ENCODE measurements at places on chromosomes 3 and 15. TPM values are rescaled to one million over a fixed set of nuclear protein-coding genes. Genes with fewer than 3 reads are reported as not detected.

Gene CLDN1
- total RNA-seq, result 37.4 TPM

GRCh38 chr3:122766430-122766829, 27.2 kb downstream of the HSPBAP1 start:
- no peak for DNase-seq
- H3K4me1 ChIP-seq, result no peaks in the 10 kb centered on the region
- peak overlapping the region; percentile 91 for H3K27ac ChIP-seq
- H3K4me3 ChIP-seq, result no peak overlapping the region
- H3K27me3 ChIP-seq, result no peaks in the 10 kb centered on the region

Gene UBE2E1
- 89.1 TPM for total RNA-seq

- H3K27me3 ChIP-seq, result no peaks in the 10 kb centered on the region
- H3K36me3 ChIP-seq, result no peaks in the 10 kb centered on the region
- no peaks in the 10 kb centered on the region for H3K4me1 ChIP-seq
- DNase-seq, result no peak
Measured at GRCh38 chr3:147699175-147699838, 290.1 kb downstream of the ZIC1 start.

Gene PLCL2
- total RNA-seq, result 7.8 TPM

DNA sequence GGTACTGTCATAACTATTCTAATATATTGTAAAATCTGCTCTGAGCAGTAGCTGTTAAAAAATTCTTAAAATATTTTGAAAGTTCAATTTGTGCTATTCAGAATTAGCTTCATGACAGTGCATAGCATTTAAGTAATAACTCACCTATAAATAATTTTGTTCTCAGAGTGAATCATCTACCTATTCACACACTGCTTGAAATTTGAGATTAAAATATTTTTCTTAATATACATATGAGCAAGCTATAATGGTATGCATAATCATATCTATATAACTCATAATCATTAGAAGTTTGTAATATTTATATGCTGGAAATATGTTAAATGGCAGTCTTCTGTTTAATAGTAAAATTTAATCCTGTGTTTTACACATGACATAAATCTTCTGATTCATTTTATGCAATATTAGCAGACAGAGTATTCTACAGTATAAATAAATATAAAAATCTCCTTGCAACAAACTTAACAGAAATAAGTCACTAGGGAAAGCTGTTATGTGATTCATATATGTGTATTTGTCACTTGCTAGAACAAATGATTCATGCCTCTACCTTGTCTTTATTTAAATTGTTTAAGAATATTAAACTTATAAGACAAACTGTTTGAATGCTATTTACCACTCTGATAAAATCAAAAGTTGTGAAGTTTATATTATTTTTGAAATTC, 710.8 kb downstream of the PLOD2 start:
- no peaks in the 10 kb centered on the region for H3K36me3 ChIP-seq
- DNase-seq, result no peak
- no peaks in the 10 kb centered on the region for H3K27me3 ChIP-seq
- no peaks in the 10 kb centered on the region for H3K4me1 ChIP-seq
- H3K4me3 ChIP-seq, result no peak overlapping the region

- no peak for DNase-seq
- H3K4me3 ChIP-seq, result no peak overlapping the region
- H3K27ac ChIP-seq, result no peak overlapping the region
- no peaks in the 10 kb centered on the region for H3K4me1 ChIP-seq
- H3K36me3 ChIP-seq, result no peaks in the 10 kb centered on the region
Measured at GRCh38 chr3:23590424-23591273, 215.1 kb upstream of the UBE2E1 start.

Gene POPDC2
- total RNA-seq, result 1.3 TPM

Gene PPM1L
- total RNA-seq, result 12.0 TPM

DNA sequence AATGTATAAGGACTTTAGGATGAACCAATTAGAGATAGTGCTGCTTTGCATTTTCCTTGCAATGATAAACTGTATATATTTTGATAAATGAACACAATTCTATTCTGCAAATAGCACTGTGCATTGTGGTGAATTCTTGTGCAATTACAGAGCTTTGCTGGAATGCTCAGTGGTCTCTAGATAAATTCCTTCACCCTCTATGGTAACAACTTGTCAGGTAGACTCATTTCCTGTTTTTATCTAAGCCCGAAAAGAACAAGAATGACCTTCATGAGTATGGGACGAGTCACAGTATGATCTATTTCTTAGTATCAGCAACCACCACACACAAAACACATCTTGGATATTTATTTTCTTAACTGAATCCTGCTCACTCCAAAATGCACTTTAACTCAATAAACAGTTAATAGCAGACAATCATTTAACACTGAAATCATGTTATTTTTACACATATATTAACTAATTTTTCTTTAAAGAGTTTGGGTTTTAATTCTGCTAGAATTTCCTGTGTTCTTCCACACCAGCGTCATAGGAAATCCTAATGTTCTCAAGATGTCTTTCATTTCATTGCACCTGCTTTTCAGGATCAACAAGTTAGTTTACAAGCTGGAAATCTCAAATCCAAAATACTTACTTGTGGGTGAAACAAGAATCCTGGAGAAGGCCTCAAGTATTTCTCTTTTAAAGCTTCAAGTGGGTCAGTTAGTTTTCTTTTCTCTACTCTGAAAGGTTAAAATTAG, 551.2 kb downstream of the MECOM start:
- peak overlapping the region; percentile 55 for H3K27ac ChIP-seq
- no peaks in the 10 kb centered on the region for H3K27me3 ChIP-seq
- no peaks in the 10 kb centered on the region for H3K4me1 ChIP-seq
- H3K4me3 ChIP-seq, result no peak overlapping the region

- no peaks in the 10 kb centered on the region for H3K36me3 ChIP-seq
- H3K27ac ChIP-seq, result no peak overlapping the region
- DNase-seq, result no peak
- H3K4me1 ChIP-seq, result no peaks in the 10 kb centered on the region
Measured at GRCh38 chr3:181558870-181559269, 152.9 kb upstream of the SOX2 start.

GRCh38 chr3:137867611-137868010, 103.5 kb downstream of the SOX14 start:
- H3K27me3 ChIP-seq, result no peaks in the 10 kb centered on the region
- no peak for DNase-seq

GRCh38 chr3:12226031-12226430, 62.8 kb upstream of the PPARG start:
- DNase-seq, result no peak
- H3K36me3 ChIP-seq, result no peaks in the 10 kb centered on the region
- peaks cover 44% of the 10 kb centered on the region for H3K4me1 ChIP-seq
- no peak overlapping the region for H3K27ac ChIP-seq

GRCh38 chr3:32186876-32187275, 51.6 kb upstream of the CMTM8 start:
- H3K36me3 ChIP-seq, result no peaks in the 10 kb centered on the region
- DNase-seq, result no peak
- no peak overlapping the region for H3K27ac ChIP-seq

GRCh38 chr3:131705558-131706051, 202.8 kb upstream of the MRPL3 start:
- no peak overlapping the region for H3K27ac ChIP-seq
- no peak for DNase-seq
- peaks cover 8% of the 10 kb centered on the region for H3K27me3 ChIP-seq
- H3K36me3 ChIP-seq, result no peaks in the 10 kb centered on the region

DNA sequence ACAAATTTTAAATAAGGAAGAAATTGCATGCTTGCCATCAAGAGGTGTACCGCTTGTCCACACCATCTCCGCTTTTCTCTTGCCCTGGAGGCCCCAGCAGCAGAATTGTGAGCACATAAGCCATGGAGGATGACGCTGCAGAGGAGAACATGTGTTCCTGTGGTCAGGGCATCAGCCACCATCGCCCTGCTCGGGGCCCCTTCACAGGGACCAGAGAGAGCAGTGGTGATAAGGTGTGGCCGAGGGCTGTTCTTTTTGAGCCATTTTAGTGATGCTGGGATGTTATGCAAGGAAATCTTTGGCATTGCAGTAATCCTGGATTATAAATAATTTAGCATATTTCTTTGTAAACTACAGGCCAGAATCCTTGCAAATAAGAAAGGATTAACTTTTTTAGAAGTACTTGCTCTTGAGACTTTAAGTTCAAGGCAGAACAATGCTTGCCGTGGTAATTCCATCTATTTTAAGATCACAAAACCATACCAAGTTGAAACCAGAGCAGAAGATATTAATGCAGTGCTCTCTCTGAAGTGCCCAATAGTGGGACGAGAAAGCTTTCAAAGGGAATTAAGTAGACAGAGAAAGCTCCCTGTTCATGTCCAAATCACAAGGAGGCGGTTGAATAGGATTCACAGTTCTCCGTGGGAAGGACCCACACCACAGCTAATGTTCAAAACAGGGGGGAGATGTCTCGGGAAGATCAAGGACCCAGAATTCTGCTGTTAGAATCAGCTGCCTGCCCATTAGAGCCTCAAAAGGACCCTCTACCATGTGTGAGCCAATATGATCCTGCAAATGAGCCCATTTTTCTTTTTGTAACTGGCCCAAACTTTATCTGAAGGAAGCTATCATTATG, 338.5 kb downstream of the RORA start:
- no peaks in the 10 kb centered on the region for H3K36me3 ChIP-seq
- H3K27me3 ChIP-seq, result no peaks in the 10 kb centered on the region
- no peak for DNase-seq
- H3K27ac ChIP-seq, result no peak overlapping the region

Gene CCDC54
- not detected for total RNA-seq

- H3K27ac ChIP-seq, result no peak overlapping the region
- H3K4me1 ChIP-seq, result no peaks in the 10 kb centered on the region
- H3K27me3 ChIP-seq, result peaks cover 7% of the 10 kb centered on the region
- H3K36me3 ChIP-seq, result no peaks in the 10 kb centered on the region
- DNase-seq, result no peak
Measured at GRCh38 chr3:112327371-112327951, 5.5 kb upstream of the CD200 start.

Gene CISH
- 42.5 TPM for total RNA-seq

- DNase-seq, result no peak
- H3K4me1 ChIP-seq, result peaks cover 17% of the 10 kb centered on the region
- no peaks in the 10 kb centered on the region for H3K36me3 ChIP-seq
- no peaks in the 10 kb centered on the region for H3K27me3 ChIP-seq
- H3K4me3 ChIP-seq, result no peak overlapping the region
Measured at GRCh38 chr3:141471160-141471559, 15.7 kb upstream of the RASA2 start.

Gene CCDC14
- total RNA-seq, result 40.9 TPM

Gene SLC27A2
- 2.9 TPM for total RNA-seq

GRCh38 chr3:179299999-179300613, 22.7 kb upstream of the ZNF639 start:
- no peak overlapping the region for H3K27ac ChIP-seq
- no peaks in the 10 kb centered on the region for H3K27me3 ChIP-seq
- H3K4me3 ChIP-seq, result no peak overlapping the region
- DNase-seq, result no peak
- no peaks in the 10 kb centered on the region for H3K36me3 ChIP-seq
- no peaks in the 10 kb centered on the region for H3K4me1 ChIP-seq

Gene B3GALNT1
- total RNA-seq, result 21.8 TPM

GRCh38 chr3:137852391-137852830, 88.3 kb downstream of the SOX14 start:
- no peaks in the 10 kb centered on the region for H3K27me3 ChIP-seq
- no peak overlapping the region for H3K4me3 ChIP-seq
- no peaks in the 10 kb centered on the region for H3K36me3 ChIP-seq
- H3K4me1 ChIP-seq, result no peaks in the 10 kb centered on the region
- H3K27ac ChIP-seq, result no peak overlapping the region

Gene CLDN16
- total RNA-seq, result 1.1 TPM

- peaks cover 85% of the 10 kb centered on the region for H3K27me3 ChIP-seq
- no peaks in the 10 kb centered on the region for H3K36me3 ChIP-seq
- no peak overlapping the region for H3K4me3 ChIP-seq
- no peaks in the 10 kb centered on the region for H3K4me1 ChIP-seq
Measured at GRCh38 chr15:83378921-83379578, 68.1 kb upstream of the SH3GL3 start.

GRCh38 chr15:80596521-80596976, 98.6 kb upstream of the ABHD17C start:
- no peaks in the 10 kb centered on the region for H3K27me3 ChIP-seq
- peaks cover 3% of the 10 kb centered on the region for H3K36me3 ChIP-seq
- no peak overlapping the region for H3K27ac ChIP-seq
- no peak overlapping the region for H3K4me3 ChIP-seq

Gene MINDY4B
- not detected for total RNA-seq

Gene U2SURP
- total RNA-seq, result 54.3 TPM

- H3K36me3 ChIP-seq, result no peaks in the 10 kb centered on the region
- H3K27me3 ChIP-seq, result no peaks in the 10 kb centered on the region
- no peak overlapping the region for H3K27ac ChIP-seq
- no peak for DNase-seq
Measured at GRCh38 chr3:45048244-45048643, 22.1 kb downstream of the CLEC3B start.

DNA sequence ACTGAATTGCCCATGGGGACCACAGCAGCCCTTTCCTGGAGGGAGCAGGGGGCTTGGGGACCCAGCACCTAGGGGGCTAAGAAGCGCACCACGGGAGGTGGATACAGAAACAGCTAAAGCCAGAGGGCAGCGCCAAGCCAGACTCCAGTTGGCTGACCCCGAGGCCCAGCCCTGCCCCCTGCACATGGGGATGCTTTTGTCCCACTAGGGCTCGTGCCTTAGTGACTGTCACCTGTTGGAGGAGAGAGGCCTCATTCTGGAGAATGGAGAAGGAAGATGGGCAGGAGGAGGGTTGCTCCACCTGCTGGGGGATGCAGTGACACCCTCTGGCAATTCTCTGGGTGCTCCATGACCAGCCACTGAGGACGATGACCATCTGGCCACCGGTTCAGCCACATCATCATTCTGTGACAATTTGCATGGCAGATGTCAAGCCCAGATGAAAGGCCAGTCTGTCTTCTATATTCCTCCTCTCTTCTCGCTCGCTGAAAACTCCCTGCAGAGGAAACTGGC, 167.8 kb upstream of the TLE3 start:
- H3K4me1 ChIP-seq, result peaks cover 85% of the 10 kb centered on the region
- no peaks in the 10 kb centered on the region for H3K36me3 ChIP-seq

Gene GP9
- not detected for total RNA-seq

Gene TTC14
- total RNA-seq, result 44.4 TPM

DNA sequence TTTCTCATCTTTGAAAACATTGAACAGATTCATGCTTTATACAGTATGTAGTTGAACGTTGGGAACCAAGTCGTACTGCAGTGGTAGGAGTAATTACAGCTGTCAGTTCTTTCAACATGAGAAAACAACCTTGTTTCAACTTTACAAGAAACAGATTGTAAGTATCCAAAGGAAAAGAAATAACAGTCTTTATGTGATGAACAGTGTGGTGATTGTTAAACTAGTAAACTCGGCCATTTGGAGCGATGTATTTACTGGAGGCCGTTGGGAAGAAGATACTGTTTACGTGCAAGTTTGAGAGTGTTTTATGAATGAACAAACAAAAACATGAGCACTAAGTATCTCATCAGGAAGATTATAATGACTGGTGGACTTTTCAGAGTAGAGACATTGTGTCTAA, 48.4 kb downstream of the EPHA3 start:
- no peaks in the 10 kb centered on the region for H3K27me3 ChIP-seq
- H3K4me1 ChIP-seq, result no peaks in the 10 kb centered on the region
- no peak for DNase-seq
- H3K4me3 ChIP-seq, result no peak overlapping the region
- H3K27ac ChIP-seq, result no peak overlapping the region
- H3K36me3 ChIP-seq, result no peaks in the 10 kb centered on the region
